ENCODE measurements at places on chromosomes 3 and 15.
A peak's percentile ranks its signal among the peaks of the same experiment; 100 is the strongest.

DNA sequence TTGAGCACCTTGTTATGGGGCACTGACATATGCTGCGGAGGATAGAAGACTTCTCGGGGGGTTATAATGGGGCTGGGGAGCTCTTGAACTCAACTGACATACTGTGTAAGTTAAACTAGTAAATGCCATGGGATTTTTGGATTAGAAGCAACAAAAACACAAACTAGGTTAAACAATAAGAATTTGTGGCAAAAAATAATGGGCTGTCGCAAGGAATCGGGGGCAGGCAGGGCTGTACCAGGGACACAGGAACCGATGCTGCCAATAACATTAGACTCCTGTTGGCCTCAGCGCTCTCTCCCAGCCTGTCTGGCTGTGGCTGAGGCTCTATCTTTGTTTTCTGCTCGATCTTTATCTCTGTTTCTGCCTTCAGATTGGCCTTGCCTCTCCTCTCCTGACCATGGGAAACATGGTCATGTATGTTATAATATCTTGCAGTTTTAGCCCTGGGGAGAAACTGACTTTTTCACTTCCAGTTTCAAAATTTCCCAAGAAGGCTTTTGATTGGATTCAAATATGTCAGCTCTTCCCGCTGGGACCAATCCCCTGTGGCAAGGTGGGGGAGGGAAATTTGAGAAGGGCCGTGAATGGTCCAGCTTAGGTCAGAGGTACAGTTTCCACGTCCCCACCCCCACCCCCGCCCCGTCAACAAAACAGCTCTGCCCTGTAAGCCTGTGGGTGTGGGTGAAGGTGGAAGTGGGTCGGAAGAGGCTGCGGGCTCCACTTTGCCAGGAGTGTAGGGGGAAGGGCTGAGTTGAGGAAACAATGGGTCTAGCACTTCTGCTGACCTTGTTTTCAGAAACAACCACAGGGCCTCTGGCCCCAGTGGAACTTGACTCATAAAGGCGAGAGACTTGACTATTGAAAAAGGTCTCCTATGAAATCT is 161.1 kb upstream of the TBL1XR1 start:
- peak; percentile 25 for DNase-seq

GRCh38 chr3:177491296-177492032 is 294.2 kb upstream of the TBL1XR1 start:
- no peak for DNase-seq

- DNase-seq, result no peak
Measured at GRCh38 chr3:182182531-182182968, 470.8 kb downstream of the SOX2 start.

GRCh38 chr3:107881509-107881908 is 209.3 kb downstream of the CD47 start:
- DNase-seq, result no peak

GRCh38 chr3:72247645-72248388 is 462.9 kb upstream of the PROK2 start:
- no peak for DNase-seq

DNA sequence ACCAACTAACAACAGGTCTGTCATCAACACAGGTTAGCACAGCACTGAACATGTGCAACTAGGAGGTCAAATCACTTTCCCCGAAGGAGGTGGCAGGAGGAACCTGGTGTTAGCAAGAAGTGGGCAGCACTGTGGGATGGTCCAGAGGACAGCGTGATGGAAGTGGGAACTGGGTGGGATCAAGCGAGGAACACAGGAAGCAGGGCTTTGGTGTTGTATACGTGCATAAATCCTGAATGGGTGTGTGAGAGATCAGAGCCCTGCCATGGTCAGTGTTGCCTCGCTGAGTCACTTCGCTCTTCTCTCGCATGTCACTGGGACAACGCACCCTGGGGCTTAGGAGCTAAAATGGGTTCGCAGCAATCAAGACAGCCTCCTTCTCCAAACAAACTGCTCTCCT is 62.1 kb downstream of the MOBP start:
- DNase-seq, result no peak

GRCh38 chr3:175865724-175866123 is 1006.6 kb downstream of the NAALADL2 start:
- no peak for DNase-seq

- DNase-seq, result no peak
Measured at GRCh38 chr3:47612178-47612577, 33.5 kb upstream of the CSPG5 start.

GRCh38 chr15:90071220-90071807 is 31.0 kb downstream of the IDH2 start:
- DNase-seq, result peak; percentile 64

All from T-helper 1 cell (primary cell).